ENCODE measurements at places on chromosomes 3 and 15.

GRCh38 chr3:157067114-157067513 is 92.8 kb downstream of the CCNL1 start:
- no peak for DNase-seq

DNA sequence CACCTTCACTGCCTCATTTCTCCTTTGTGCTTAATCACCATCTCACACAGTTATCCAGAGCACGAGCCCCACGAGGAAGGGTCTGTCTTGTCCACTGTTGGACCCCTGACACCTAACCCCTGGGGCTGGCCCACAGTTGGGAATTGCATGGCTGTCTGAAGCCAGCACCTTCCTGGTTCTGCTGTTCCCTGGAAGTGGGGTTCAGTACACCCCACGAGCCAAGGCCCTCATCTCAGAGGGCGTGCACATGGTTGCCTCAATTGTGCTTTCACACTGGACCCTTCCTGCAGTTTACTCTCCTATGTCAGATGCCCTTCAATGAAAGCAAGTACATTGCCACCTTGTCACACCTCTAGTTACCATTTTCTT is 30.7 kb downstream of the BTD start:
- no peak for DNase-seq

GRCh38 chr3:36097209-36097608 is 283.1 kb upstream of the STAC start:
- no peak for DNase-seq

GRCh38 chr3:197003461-197004385 is 25.9 kb downstream of the MELTF start:
- DNase-seq, result no peak

- DNase-seq, result no peak
These were observed 34.5 kb downstream of the NR1D2 start for GRCh38 chr3:23979569-23979968.

- DNase-seq, result no peak
These were observed 14.6 kb downstream of the MELTF start for GRCh38 chr3:197014942-197015575.

- no peak for DNase-seq
These were observed 3.5 kb upstream of the PP2D1 start for GRCh38 chr3:20015525-20015924.

GRCh38 chr3:52399593-52399992 is 45.3 kb downstream of the SEMA3G start:
- DNase-seq, result no peak

DNA sequence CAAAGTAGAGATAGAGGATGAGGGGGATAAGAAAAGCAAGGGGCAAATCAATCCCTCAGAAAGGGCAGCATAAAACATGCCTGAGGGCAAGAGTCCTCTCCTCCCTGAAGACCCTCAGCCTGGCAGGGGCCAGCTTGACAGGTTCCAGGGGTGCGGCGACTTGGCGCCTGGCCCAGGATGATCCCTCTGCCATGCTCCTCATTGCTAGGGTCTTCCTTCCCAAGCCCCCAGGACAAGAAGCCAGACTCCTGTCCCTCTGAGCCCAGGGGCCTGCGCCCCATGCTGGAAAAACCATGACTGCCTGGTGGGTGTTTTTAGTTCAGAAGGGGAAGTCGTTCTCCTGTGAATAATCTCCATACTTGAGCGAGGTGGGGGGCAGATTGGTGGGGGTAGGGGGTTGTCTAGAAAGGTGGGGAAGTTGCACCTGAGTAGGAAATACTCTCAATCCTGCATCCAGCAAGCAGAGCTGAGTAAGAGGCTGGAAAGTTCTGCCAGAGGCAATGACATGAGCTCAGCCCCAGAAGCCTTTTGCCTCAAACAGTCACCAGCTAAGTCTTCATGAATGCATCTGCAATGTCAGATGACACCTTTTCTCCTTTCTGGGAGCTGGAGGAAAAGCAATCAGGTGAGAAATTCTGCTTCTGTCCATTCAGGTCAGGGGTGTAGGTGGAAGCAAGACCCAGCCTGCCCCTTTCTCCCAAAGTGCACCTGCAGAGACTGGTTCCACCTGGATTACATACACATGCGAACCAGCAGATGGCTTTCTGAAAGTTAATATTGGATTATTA is 18.3 kb downstream of the SLC12A8 start:
- DNase-seq, result no peak

GRCh38 chr3:32432045-32432710 is 40.5 kb downstream of the CMTM7 start:
- no peak for DNase-seq

DNA sequence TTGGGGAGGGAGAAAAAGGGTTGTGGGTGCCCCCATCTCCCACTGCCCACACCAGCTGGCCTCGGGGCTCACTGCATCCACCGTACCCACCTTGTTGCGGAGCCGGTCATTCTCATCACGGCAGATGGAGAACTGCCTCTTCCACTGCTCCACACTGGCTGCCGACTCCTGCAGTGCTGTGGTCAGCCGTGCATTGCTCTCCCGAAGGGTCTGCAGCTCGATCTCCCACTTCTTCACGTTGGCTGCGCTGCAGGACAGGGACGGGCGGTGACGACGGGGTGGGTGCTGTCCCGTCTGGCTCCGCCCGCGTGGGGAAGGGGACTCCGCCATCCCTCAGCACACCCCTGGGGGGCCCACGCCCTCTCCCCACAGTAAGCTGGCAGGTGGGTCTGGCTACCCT is 45.1 kb downstream of the WHAMM start:
- no peak for DNase-seq
